GM23338 (cell line): ENCODE measurements at places on chromosomes 12 and 14.
A peak's percentile ranks its signal among the peaks of the same experiment; 100 is the strongest.

- H3K4me1 ChIP-seq = no peaks in the 10 kb centered on the region
- no peaks in the 10 kb centered on the region for H3K27me3 ChIP-seq
- H3K4me3 ChIP-seq = no peak overlapping the region
- no peaks in the 10 kb centered on the region for H3K36me3 ChIP-seq
These were observed 31.6 kb downstream of the ACACB start for GRCh38 chr12:109147954-109148353.

DNA sequence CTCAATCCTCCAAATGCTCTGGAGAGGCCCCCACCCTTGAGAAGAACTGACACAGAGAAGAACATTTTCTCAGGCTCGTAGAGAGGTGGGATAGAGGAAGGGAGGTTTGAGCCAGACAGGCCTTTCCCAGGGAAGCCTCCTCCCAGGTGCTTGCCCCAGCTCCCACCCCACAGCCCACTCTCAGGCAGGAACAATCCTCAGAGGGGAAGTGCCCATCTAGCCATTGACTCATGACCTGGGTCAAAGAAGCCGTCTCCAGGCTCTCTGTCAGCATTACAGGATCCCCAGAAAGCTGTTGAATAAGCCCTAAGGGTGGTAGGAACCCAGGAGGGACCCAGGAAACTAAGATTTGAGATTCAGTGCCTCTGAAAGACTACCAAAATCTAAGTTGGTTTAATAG is 3.8 kb downstream of the AQP6 start:
- no peak overlapping the region for H3K4me3 ChIP-seq
- no peak for DNase-seq
- H3K27me3 ChIP-seq = no peaks in the 10 kb centered on the region
- peaks cover 13% of the 10 kb centered on the region for H3K4me1 ChIP-seq

DNA sequence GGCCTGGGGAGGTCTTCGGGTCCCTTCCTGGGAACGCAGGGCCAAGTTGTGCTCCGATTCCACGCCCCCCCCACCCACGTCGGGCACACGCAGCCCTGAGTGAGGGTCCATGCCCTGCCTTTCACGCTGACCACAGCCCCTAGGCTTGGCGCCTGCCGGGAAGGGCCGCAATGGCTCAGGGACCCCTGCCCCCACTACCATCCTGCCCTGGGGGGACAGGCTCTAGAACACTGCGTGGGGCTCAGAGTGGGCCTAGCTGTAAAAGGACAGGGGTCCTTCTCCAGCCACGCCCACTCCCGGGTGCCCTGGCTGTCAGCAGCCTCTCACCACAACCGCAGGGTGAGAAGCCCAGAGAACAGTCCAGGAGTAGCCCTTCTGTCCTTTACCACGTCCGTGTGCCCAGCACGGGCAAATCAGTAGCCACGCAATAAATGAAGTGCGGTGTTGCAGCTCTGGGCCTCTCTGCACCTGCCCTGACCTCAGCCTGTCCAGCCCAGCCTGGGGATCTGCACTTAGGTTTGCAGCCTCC is 9.4 kb upstream of the GPR68 start:
- no peak for DNase-seq
- H3K36me3 ChIP-seq = no peaks in the 10 kb centered on the region
- no peak overlapping the region for H3K27ac ChIP-seq
- peaks cover 12% of the 10 kb centered on the region for H3K4me1 ChIP-seq
- H3K4me3 ChIP-seq = peak overlapping the region; percentile 80

DNA sequence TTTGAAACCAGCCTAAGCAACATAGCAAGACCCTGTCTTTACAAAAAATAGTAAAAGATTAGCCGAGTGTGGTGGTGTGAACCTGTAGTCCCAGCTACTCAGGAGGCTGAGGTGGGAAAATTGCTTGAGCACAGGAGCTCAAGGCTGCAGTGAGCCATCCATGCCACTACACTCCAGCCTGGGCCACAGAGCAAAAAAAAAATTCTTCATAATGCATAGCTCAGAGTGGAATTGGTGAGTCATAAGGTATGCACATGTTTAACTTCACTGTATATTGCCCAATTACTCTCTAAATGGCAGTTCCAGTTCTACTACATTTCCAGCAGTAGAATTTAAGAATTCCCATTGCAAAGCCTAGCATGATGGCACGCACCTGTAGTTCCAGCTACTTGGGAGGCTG is 26.8 kb upstream of the CLIP1 start:
- H3K36me3 ChIP-seq = no peaks in the 10 kb centered on the region
- DNase-seq = no peak
- H3K4me1 ChIP-seq = no peaks in the 10 kb centered on the region
- no peaks in the 10 kb centered on the region for H3K27me3 ChIP-seq

- H3K4me3 ChIP-seq = no peak overlapping the region
- H3K27ac ChIP-seq = no peak overlapping the region
- no peak for DNase-seq
- no peaks in the 10 kb centered on the region; the same call in 1 of the 2 replicates for H3K4me1 ChIP-seq
- no peaks in the 10 kb centered on the region for H3K36me3 ChIP-seq
These were observed 18.1 kb upstream of the KIF26A start for GRCh38 chr14:104120281-104120741.

DNA sequence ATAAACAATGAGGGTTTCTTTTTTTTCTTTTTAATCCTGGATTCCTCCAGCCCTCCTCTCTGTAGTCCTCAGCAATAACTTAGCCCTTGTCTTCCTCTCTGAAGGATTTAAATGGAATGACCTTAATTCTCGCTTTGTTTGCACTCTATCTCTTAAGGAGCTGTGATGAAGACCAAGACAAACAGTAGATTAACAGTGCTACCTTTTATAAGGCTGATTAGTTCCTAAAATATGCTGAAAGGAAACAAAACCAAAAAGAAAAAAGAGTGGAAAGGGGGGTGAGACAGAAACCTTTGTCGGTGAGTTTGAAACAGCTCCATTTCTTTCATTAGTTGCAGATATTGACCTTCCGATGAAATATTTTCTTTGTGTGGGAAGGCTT is 38.7 kb upstream of the PTCSC3 start:
- no peaks in the 10 kb centered on the region for H3K36me3 ChIP-seq
- no peak overlapping the region for H3K27ac ChIP-seq
- no peaks in the 10 kb centered on the region for H3K27me3 ChIP-seq
- DNase-seq = no peak

- DNase-seq = no peak
- H3K27me3 ChIP-seq = no peaks in the 10 kb centered on the region
- H3K27ac ChIP-seq = no peak overlapping the region
- H3K4me3 ChIP-seq = no peak overlapping the region
These were observed 288.5 kb upstream of the RTL1 start for GRCh38 chr14:101191721-101192660.

DNA sequence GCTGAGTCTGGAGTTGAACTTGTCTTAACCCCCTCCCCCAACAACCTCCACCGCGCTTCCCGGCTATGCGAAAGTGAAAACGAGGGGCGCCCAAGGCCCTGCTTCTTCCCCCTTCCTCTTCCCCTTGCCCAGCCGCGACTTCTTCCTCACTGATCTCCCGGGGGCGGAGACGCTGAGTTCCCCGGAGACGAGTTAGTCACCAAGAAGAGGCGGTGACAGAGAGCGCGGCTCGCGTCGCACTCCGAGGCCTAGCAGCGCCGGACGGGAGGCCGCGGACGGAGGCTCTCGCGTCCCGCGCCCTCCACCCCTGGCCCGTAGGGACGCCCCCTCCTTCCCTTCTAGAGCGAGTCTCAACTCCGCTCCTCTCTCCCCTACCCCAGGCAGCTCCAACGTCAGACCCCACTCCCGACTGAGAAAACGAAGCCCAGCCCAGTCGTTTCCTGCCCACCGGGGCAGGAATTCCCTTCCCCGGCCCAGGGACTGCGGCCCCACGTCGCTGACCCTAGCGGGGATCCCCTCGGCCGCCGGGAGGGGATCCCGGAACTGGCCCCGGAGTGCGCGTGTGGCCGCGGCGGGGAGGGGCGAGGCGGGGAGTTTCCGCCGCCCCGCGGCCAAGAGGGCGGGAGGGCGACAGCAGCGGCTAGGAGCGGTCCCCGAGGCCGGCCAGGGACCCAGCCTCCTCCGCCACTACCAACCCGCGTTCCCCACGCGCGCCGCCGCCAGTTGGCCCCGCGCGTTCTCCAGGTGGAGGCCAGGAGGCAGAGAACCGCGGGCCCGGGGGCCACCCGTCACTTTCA is 1.4 kb downstream of the BAZ1A start:
- peak overlapping the region; percentile 63 for H3K4me3 ChIP-seq
- peaks cover 5% of the 10 kb centered on the region; the same call in 1 of the 2 replicates for H3K27me3 ChIP-seq
- peaks cover 5% of the 10 kb centered on the region for H3K4me1 ChIP-seq
- peak; percentile 89 for DNase-seq
- no peaks in the 10 kb centered on the region for H3K36me3 ChIP-seq
- H3K27ac ChIP-seq = no peak overlapping the region; the same call in 1 of the 2 replicates

DNA sequence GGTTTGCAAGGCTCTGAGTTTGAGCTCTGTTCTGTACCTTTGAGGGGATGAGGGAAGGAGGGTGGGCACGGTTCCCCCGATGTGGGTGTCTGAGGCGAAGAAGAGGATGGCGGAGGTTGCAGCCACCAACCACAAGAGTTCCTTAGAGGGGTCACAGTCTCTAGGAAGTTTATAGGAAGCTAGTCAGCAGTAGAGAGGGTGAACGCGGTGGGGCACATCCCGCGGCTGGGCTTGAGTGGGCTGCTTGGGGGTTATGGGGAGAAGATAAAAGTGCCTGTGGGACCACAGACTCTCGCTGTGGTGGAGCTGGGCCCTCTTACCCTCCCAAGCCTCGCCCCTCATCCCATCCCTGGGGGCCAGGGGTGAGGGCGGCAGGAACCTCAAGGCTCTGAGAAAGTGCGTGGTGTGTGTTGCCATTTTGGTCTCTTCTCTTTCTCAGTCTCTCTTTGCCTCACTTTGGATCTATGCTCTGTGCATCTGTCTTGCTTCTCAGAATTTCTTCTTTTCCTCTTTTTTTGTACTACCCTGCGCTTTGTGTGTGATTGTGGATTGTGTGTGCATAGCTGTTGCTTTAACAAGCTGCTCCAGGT is 2.7 kb downstream of the CD4 start:
- peaks cover 14% of the 10 kb centered on the region for H3K4me1 ChIP-seq
- H3K36me3 ChIP-seq = no peaks in the 10 kb centered on the region
- H3K27me3 ChIP-seq = no peaks in the 10 kb centered on the region
- no peak overlapping the region for H3K27ac ChIP-seq

GRCh38 chr14:65286443-65286842 is 126.1 kb upstream of the FUT8 start:
- H3K27ac ChIP-seq = no peak overlapping the region
- H3K36me3 ChIP-seq = no peaks in the 10 kb centered on the region
- no peak overlapping the region for H3K4me3 ChIP-seq

DNA sequence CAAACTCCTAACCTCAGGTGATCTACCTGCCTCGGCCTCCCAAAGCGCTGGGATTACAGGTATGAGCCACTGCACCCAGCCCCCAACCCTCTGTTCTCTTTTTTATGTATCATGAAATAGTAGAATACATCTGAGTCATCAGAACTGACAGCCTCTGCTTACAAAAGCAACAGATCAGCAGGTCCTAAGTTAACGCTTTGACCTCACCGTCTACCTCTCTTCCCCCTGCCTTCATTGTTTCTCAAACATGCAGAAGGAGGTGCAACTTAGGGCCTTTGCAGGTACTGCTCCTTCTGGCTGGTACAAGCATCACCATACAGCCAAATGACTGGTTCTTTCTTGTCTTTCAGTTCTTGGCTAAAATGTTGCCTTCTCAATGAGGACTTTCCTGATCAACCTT is 249.2 kb downstream of the PAWR start:
- no peak overlapping the region for H3K4me3 ChIP-seq
- peaks cover 10% of the 10 kb centered on the region for H3K36me3 ChIP-seq
